ENCODE measurements at places on chromosomes 1 and 21. TPM values are rescaled to one million over a fixed set of nuclear protein-coding genes. Genes with fewer than 3 reads are reported as not detected.

GRCh38 chr21:45383111-45383614 is 21.8 kb upstream of the COL18A1 start:
- H3K27ac ChIP-seq = no peak overlapping the region
- no peaks in the 10 kb centered on the region for H3K4me1 ChIP-seq
- no peaks in the 10 kb centered on the region for H3K27me3 ChIP-seq
- H3K36me3 ChIP-seq = no peaks in the 10 kb centered on the region

- H3K4me3 ChIP-seq = no peak overlapping the region
- H3K4me1 ChIP-seq = no peaks in the 10 kb centered on the region
- no peak overlapping the region for H3K27ac ChIP-seq
- no peaks in the 10 kb centered on the region for H3K27me3 ChIP-seq
Measured at GRCh38 chr1:188444526-188444925, 1615.8 kb downstream of the PLA2G4A start.

GRCh38 chr21:9838738-9839642 is 682.4 kb upstream of the TPTE start:
- H3K36me3 ChIP-seq = no peaks in the 10 kb centered on the region
- H3K27me3 ChIP-seq = no peaks in the 10 kb centered on the region
- DNase-seq = no peak
- no peaks in the 10 kb centered on the region for H3K4me1 ChIP-seq
- H3K4me3 ChIP-seq = no peak overlapping the region

DNA sequence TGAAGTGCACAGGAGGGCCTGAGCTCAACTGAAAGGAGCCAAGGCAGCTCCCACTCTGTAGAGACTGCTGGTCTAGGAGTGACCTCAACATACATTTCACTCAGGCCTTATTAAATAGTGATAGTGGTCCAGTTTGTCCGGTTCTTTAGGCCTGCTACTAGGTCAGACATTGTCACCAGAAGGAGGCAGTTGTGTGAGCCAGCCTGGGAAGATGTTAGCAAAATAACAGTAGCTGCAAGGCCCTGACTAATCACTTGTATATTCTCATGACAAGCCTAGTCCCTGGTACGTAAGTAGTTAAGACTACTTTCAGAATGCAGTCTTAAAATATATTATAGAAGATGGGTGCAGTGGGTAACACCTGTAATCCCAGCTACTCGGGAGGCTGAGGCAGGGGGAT is 264.0 kb upstream of the CAMK1G start:
- H3K36me3 ChIP-seq = no peaks in the 10 kb centered on the region
- no peak for DNase-seq
- no peaks in the 10 kb centered on the region for H3K27me3 ChIP-seq
- no peak overlapping the region for H3K27ac ChIP-seq
- H3K4me1 ChIP-seq = no peaks in the 10 kb centered on the region

- no peak for DNase-seq
Measured at GRCh38 chr1:59008599-59009347, 224.9 kb upstream of the JUN start.

DNA sequence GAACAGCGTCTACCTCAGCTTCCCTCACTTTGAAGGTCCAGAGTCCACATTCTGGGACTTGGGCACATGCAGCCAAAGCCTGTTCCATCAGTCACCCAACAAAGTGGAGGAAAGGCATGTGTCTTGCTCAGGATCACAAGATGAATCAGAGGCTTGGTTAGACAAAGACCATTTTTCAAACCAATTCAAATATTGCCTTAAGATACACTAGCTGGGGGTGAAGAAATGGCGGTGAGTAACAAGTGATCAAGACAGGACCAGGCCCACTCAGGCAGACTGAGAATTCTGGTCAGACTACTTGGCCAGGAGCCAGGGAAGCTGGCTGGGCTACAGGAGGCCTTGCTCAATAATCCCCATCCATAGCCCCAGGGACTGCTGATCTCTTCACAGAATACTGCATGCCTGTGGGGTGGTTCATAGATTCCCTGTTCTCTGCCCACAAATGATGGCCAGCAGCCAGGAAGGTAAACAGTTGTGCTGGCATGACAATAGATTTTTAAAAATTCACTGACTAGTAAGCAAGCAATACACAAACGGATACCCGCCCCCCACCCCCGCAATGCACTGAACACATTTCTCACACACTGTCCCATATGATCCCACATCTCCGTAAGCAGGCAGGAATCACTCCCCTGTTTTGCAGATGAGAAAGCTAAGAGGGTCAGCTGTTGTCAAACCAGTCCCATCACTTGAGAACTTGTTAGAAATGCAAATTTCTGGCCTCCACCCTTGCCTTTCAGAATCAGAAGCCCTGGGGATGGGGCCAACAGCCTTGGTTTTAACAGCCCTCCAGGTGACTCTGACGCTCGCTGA is 27.2 kb downstream of the ERI3 start:
- no peaks in the 10 kb centered on the region for H3K4me1 ChIP-seq
- H3K27ac ChIP-seq = peak overlapping the region; percentile 16
- peak; percentile 78 for DNase-seq
- no peak overlapping the region for H3K4me3 ChIP-seq

DNA sequence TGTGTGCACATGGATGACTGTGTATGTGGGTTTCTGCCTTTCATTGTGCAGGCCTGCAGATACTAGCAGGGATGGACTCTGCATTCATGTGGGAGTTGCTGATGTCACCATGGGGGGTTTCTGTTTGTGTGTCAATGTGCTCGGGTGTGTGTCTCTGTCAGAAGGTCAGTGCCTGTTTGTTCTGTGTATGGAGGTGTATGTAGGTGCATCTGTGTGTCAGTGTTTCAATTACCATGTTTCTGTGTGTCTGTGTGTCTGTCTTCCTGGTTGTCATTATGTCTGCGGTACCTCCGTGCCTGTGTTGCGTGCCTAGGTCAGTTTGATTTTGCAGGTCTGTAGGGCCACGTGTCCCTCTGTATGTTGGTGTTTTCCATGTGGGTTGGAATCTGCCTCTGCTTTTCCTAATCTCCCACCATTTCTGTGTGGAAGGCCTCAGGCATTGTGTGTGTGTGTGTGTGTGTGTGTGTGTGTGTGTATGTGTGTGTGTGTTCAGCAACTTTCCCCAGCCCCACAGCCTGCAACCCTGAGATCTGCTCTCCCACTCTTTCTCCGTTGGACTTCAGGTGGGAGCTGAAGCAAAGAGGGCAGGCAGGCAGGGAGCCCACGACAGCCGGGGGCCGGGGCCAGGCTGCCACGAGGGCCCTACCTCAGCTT is 36.7 kb upstream of the WASF2 start:
- no peaks in the 10 kb centered on the region for H3K36me3 ChIP-seq
- DNase-seq = no peak
- peak overlapping the region; percentile 47 for H3K27ac ChIP-seq
- no peaks in the 10 kb centered on the region for H3K27me3 ChIP-seq

DNA sequence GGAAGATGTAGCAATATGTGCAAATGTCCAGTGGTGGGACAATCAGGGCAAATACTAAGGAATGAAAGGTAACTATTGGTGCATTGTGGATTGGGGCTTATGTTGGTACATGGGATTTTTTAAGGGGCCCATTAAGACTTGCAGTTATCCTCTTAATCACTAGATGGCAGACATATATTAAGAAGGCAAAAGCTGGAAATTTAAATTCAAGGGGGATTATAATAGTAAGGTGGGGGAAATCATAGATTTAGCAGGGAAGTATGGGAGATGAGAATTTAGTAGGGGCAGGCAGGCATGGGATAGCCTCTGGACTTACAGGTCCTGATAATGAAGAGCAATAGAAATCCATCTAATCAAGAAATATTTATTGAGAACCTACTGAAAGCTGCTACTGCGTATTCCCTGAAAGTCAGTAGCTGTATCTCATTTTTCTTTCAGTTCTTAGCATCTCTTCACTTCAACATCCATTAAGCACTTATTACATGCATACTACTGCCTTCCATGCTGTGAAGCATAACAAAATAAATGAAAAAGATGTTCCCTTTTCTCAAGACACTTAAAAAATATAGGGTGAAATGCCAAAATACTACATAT is 251.8 kb downstream of the CRB1 start:
- no peaks in the 10 kb centered on the region for H3K4me1 ChIP-seq
- H3K27ac ChIP-seq = no peak overlapping the region
- no peak for DNase-seq
- H3K36me3 ChIP-seq = no peaks in the 10 kb centered on the region
- no peaks in the 10 kb centered on the region for H3K27me3 ChIP-seq

DNA sequence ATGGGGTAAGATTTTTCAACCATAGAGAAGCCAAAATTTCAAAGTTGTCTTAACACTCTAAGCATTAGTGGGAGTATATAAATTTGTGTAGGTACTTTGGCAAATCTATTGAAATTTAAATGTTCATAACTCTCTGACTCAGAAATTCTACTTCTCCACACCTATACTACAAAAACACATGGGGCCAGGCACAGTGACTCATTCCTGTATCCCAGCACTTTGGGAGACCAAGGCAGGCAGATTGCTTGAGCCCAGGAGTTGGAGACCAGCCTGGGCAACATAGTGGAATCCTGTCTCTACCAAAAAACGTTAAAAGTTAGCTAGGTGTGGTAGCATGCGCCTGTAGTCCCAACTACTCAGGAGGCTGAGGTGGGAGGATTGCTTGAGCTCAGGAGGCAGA is 41.3 kb upstream of the RAVER2 start:
- no peak overlapping the region for H3K27ac ChIP-seq
- no peaks in the 10 kb centered on the region for H3K27me3 ChIP-seq
- no peak overlapping the region for H3K4me3 ChIP-seq
- no peaks in the 10 kb centered on the region for H3K36me3 ChIP-seq

DNA sequence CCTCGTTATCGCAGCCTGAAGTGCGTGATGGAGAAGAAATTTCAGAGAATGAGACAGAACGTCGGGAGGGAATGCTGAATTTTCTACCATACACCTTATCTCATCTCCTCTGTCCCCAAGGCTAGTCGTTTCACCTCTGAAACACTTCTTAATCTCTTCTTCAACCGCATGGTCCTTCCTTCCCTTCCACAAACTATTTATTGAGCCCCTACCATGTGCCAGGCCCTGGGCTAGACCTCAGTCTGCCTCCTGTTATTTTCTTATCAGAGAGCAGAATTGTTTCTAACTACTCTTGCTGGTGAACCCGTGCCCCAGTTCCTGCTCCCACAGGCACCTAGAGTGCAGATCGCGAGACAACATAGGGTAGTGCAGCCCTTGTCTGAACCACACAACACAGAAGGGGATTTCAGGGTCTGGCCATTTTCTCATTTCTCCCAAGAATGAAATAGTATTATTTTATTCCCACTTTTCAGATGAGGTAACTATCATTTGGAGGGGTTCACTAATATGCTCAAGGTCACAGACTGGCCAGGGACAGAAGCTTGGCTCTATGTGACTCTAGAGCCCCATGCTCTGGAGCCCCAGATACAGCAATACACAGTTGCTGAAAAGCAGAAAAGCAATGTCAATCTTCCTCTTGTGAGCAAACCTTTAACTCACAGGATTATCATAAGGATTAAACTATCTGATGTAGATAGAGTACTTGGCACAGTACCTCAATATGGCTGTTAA is 598 bp upstream of the ADIPOR1 start:
- H3K36me3 ChIP-seq = no peaks in the 10 kb centered on the region
- peaks cover 6% of the 10 kb centered on the region for H3K4me1 ChIP-seq
- no peaks in the 10 kb centered on the region for H3K27me3 ChIP-seq
- peak overlapping the region; percentile 90 for H3K27ac ChIP-seq

The MFAP2 gene
- not detected for total RNA-seq
